CD14-positive monocyte (primary cell): ENCODE measurements at places on chromosomes 6 and 20.

DNA sequence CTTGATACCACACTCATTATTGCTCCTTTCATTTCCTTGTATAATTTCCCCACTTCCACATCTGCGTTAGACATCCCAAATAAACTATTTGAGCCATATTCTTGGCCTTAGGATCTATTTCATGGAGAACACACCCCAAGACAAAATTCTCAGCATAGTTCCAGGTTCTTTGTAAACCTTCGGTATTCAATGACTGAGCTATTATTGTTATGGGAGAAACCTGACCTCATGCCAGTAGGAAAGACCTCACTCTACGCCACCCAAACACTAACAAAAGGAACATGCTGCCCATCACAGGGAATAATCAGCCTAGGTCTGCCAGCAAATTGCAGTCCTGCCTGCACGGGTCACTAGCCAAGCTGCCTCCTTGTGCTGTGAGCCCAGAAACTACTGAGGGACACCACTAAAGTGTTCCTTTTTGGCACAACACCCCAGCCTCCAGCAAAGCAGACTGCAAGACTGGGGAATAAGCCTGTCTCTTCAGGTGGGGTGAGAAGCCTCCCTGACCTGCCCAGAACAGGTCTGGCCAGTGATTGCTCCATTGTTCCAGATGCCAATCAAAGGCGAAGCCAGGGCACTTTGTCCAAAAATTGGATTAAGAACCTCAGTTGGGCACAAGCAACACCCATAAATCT, 371.8 kb downstream of the MAFB start:
- DNase-seq: no peak

- DNase-seq: no peak
These were observed 105.8 kb downstream of the BACH2 start for GRCh38 chr6:90190752-90191395.

- peak; percentile 80 for DNase-seq
These were observed 216.1 kb downstream of the ALDH8A1 start for GRCh38 chr6:134733801-134734200.

GRCh38 chr6:167797476-167798265, 29.0 kb upstream of the AFDN start:
- DNase-seq: no peak

GRCh38 chr6:122803171-122803661, 14.2 kb downstream of the SMPDL3A start:
- DNase-seq: no peak

- DNase-seq: no peak
These were observed 324.4 kb downstream of the CENPW start for GRCh38 chr6:126664271-126664670.

- no peak for DNase-seq
These were observed 46.4 kb downstream of the AKAP12 start for GRCh38 chr6:151286214-151286613.

DNA sequence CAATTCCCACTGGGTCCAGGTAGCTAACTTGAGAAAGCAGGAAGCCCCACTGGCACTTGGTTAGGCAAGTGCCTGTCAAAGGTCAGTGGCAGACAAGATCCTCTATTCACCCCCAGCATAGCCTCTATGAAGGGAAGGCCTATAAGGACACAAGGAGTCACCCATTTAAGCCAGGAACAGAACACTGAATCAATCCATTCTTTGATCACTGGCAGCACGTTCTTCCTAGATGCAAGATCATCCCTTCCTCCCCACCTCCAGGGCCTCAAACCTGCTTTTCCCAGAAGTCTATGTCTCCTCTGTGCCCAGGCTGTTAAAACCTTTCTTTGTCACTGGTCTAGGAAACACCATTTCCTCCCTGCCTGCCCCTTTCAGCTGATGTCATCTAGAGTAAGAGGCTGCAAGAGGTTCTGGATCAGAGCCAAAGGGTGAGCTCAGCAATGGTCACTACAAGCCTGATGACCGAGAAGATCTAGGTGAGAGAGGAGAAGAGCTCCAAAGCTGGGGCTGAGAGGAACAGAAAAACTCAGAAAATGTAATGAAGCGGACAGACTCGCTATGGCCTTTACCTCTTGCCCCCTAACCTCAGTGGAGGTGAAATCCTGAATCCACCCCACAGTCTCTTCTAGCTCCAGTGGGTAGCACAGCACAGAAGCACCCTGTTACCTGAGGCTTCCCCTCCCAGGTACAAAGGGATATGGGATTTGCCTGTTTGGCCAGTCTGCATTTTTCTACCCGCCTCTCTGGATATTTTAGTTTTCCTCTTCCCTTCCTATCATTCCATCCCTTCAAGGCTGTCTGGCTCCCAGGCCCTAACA, 1.8 kb downstream of the GTPBP2 start:
- DNase-seq: peak; percentile 92

DNA sequence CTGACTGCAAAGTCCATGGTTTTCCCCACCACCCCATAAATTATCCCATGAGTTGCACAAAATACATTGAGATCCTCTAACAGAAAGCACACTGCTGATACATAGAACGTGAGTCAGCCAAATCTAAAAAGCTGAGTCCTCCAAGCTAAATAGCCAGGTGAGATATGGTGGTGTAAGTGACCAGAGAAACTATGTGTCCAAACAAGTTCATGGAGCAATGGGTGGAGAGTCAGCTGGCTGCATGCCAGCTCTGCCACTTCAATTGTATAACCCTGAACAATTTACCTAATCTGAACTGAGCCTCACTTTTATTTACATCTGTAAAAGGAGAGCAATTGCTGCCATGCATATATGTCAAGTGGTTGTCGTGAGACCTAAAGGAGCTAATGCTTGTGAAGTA, 9.7 kb downstream of the SNAP25 start:
- DNase-seq: no peak

DNA sequence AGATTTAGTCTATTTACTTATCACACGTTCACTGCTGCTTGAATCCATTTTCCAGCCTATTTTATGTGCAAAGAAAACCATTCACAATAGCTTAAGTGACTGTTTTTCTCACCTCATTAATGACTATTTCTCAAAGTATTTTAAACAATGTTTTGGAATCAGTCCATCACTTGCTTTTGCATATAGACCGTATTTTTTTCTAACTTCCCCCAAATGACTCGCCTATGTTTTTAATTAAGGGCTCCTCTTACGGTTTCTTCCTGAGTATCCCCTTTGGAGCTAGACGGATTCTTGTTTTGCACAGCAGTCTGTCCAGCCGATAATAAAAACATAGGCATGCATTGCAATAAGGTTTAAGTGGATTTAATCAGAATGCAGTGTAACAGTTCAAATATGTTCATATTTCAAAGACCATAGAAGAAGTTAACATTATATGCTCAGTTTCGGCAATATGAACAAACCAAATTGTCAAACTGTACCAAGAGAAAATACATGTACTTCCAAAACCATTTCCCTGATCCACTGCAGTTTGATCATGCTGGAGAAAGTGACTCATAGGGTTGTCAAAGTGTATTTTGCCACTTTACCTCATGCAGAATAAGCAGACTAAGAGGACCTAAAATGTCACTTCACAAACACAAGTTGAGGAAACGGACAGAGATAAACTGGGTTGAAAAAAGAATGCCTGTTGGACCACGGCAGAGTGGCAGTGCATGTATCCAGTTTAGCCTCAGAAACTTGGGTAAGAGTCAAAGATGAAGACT, 66.4 kb downstream of the HMGN3 start:
- no peak for DNase-seq

DNA sequence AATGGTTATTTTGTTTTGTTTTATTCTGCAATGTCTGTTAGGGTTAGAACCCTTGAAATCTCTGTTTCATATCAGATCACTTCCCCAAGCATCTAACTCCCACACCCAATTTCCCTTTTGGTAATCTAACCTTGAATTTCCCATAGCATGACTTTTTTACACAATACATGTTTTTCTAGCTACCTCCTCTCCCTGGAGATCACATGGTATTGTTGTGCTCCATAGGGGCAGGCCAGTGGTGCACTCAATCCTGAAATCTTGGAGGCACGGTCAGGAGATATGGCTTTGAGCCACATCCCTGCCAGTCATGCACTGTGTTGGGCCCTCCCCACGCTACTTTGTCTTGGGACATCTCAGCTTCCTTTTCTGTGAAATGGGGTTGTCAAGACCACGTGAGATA, 36.7 kb upstream of the NNAT start:
- DNase-seq: no peak

- no peak for DNase-seq
These were observed 164.0 kb downstream of the GMDS start for GRCh38 chr6:2081155-2082138.

DNA sequence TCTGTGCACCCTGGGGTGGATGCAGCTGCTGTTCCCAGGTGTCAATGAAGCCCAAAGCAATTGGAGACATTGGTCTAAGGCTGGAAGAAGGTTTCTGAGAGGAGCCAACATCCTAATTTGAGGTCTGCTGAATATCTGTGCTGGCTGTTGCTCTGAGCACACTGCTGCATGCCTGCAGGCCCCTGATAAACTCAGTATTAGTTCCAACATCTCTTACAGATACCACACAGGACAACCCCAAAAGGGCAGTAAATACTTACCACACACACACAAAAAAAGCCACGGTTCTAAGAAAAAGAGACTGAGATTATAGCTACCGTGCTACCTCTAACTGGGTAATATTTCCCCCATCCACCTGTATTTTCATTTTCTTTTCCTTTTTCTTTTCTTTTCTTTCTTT, 164.3 kb upstream of the SOX4 start:
- DNase-seq: no peak

DNA sequence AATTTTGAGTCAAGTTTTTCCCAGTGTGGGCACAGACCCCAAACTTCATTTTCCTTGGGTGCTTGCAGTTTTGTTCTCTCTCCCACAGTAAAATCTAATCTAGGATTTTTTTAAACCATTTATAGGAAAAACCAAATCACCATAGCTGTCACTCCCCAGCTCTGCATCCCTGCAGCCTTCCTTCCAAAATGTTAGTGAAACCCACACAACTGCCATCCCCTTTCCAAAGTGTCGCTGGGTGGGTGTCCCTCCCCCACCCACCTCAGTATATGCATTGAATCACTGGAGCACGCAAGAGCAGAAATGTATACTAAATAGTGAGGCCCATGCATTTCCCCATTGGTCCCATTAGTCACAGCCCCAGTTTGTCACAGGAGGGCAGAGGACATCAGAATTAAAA, 138.3 kb downstream of the MTFR2 start:
- DNase-seq: no peak

GRCh38 chr6:169953686-169954085, 202.3 kb downstream of the ERMARD start:
- DNase-seq: no peak
